ENCODE measurements at places on chromosomes 7 and 10.

DNA sequence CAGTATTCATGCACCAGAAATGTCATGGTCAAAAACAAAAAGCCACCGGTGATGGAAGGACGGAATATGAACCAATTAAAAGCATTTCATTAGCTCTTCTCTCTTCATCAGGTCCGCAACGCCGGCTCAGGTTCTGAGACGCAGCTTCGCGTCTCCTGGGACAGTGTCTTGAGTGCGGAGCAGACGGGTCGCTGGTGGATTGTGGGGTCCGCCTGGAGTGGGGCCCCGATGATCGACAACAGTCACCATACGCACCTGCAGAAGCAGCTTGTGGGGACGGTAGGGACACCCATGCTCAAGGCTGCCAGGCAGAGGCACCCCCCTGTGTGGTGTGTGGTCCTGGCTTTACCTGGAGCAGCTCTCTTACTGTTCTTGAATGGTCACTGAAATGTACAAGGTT, 13.4 kb downstream of the NOM1 start:
- DNase-seq: no peak

DNA sequence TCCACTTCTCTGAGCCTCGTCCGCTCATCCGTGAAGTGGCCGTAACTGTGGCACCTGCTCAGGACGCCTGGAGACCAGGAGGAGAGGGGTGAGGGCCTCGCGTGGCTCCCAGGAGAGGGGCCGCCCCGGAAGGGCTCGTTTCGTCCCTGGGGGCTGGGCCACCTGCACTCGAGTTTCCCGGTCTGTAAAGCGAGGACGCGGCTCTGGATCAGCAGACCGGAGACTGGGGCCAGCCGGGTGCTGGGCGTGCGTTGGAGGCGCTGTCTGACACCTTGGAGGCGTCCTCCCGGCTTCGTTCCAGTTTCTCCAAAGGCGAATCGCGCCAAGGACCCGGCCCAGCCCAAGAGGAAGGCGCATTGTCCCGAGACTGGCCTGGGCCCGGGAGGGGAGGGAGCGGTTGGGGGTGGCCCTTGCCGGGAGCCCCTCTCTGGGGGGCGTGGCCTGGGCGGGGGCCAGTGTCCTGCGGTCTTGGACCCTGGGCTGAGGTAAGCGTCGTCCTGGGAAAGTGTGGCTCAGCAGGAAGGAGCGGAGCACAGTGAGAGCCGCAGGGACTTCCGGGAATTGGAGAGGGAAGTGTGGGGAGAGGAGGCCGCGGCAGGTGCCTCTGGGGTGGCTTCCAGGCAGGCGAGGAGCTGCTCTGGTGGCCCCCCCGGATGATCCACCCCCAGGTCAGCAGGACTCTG, 89.6 kb downstream of the FOXL3 start:
- no peak for DNase-seq

DNA sequence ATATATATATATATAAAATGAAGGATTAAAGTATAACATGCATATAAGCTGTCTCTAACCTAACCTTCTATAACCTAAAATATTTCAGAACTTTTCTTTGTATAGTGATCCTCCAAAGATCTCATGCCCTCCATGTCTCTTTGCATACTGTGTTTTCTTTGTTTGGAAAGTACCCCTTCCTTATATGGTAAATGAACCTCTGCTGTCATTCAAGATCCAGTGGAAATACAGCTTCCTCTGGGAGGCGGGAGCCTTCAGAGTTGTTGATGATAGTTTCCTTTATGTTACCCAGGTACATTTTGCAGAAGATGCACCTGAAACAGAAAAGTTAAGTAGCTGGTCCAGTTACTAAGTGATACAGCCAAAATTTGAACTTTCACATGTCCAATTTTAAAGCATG, 233.3 kb upstream of the FOXP2 start:
- DNase-seq: no peak

DNA sequence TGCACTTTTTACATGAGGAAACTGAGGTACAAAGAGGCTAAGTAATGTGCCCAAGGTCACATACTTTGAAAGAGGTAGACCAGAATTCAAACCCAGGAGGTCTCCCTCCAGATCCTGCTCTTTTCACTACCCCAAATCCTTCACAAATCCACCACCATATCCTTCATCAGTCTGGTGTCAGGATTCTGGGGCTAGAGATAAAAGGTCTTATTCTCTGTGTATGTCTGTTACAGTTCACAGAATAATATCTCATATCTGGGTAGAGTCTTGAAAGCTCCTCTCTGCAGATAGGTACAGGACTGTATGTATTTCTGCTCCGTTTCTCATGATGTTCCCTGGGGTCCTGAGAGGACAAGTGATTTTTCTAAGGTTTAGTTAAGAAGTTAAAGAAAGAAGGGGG, 4.9 kb downstream of the PIK3CG start:
- DNase-seq: no peak

DNA sequence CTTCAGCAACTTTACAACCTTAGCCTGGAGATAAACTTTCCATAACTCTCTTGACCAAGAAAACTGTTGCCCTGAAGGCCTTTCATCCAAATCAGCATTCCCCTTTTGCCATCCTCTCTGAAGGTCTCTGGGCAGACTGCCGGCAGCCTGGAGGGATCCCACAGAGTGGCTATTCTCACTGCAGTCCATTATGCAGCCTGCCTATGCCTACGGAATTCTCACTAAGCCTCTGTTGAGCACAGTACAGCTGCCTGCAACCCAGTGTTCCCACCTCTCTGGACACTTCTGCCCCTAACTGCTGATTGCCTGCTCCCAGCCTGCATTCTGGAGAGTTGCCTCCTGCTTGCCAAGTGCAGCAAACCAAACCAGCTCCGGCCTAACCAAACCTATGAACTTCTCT, 548.9 kb upstream of the STEAP1 start:
- DNase-seq: no peak

DNA sequence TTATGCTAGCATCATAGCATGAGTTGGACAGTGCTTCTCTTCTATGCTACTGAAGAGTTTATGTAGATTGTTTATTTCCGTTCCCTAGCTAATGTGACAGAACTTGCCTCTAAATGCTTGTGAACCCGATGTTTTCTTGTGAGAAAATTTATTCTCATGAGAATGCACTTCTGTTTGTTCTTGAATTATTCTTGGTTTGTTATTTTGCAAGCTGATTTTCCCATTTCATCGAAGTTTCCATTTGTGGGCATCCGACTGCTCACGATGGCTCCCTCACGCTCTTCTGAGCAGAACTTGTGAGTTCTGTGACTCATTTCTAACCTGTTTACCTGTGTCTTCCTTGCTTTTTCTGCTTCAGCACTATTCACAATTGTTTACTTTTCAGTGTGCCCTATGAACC, 59.9 kb downstream of the WDFY4 start:
- DNase-seq: no peak

GRCh38 chr10:26408858-26409494, 29.2 kb upstream of the APBB1IP start:
- no peak for DNase-seq

GRCh38 chr7:94052398-94053180, 48.4 kb upstream of the BET1 start:
- DNase-seq: no peak

- no peak for DNase-seq
These were observed 103.0 kb downstream of the SORCS3 start for GRCh38 chr10:104744052-104744451.

DNA sequence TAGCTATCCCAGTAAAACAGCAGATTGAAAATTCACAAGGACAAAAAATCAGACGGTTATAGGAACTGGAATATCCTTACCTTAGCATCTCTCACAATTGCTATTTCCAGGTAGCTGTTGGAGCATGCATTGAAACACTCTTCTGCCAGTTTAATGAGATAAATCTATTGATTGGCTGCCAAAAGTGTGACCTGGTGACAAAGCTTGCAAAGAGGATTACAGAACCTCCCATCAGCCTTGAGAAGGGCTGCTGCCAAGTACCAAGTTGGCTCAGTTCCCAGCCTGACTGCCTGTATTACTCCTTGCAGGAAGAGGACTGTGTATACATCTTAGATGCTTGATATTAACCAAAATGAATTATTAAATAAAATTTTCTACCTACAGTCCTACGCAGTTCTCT, 5.1 kb downstream of the PRLHR start:
- DNase-seq: no peak

- DNase-seq: no peak
These were observed 108.6 kb downstream of the RAB11FIP2 start for GRCh38 chr10:117938104-117938503.

- no peak for DNase-seq
These were observed 5.0 kb upstream of the WBP1L start for GRCh38 chr10:102738692-102739121.

- DNase-seq: no peak
These were observed 473.3 kb downstream of the LRMDA start for GRCh38 chr10:75904499-75905283.

- no peak for DNase-seq
These were observed 350.2 kb downstream of the TYW1 start for GRCh38 chr7:67346876-67347275.

DNA sequence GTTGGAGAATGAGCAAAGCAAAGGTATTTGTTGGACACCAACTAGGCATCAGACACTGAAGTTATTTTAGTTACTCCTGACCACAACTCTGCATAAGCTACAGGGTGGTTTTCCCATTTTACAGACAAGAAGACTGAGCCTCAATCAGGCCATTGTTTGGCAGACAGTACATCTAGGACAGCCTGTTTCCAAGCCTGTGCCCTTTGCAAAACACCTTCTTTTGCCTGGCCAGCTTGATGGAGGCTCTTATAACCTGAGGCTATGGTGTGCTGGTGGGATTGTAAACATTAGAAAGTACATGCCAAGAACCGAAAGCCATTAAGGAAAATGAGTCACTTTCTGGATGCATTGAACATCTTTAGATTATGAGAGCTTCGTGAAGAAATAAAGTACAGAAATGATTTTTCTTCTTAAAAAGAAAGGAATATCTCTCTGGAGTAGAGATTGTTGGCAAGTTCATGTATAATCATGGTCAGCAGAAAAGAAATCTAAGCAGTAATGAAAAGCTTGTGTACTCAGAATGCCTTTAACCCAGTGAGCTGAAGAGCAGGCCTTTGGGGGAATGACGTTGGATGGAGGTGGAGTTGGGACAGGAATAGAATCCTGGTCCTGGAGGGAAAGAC, 140.6 kb downstream of the KIAA1217 start:
- no peak for DNase-seq

DNA sequence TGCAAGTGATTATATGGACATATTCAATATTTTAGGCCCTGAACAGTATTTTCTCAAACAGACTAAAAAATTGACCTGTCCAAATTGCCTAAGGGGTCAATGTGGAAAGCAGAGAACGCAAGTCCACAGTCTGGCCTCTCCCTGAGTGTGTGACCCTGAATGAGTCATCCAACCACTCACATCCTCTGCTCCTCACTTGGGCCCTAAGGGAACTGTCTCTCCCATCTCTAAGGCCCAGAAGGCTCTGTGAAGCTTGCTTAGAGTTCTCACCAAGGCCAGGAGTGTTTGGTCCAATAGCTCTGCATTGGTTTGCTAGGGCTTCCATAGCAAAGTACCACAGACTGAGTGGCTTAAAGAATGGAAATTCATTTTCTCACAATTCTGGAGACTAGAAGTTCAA, 155.1 kb downstream of the LSM5 start:
- no peak for DNase-seq

- DNase-seq: no peak
These were observed 205.8 kb upstream of the FRMD4A start for GRCh38 chr10:14536241-14537213.

DNA sequence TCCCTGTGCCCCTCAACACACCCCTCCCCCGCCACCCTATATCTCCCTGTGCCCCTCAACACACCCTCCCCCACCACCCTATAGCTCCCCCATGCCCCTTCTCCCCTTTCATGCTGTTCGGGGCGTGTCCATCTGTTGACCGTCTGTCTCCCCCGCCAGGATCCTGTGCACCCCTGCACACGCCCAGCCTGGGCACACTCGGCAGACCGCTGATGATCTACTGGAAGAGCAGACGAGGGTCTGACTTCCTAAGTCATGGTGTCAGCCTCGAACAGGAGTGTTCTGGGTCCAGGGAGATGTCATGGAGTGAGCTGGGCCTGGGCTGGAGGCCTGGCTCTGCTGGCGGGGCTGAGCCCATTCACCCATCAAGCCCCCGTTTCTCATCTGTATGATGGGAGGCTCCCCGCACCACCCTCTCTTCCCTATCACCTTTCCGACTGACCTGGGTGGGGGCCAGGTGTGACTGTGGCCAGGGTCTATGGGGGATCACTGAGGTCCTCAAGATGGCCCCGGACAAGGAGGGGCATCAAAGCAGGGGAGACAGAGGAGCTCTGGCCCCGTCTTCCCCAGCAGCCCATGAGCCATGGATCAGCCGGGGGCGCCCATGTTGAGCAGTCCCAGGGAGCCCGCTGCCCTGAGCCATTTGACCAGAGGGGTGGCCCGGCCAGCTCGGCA, 48.3 kb downstream of the PDGFA start:
- no peak for DNase-seq

DNA sequence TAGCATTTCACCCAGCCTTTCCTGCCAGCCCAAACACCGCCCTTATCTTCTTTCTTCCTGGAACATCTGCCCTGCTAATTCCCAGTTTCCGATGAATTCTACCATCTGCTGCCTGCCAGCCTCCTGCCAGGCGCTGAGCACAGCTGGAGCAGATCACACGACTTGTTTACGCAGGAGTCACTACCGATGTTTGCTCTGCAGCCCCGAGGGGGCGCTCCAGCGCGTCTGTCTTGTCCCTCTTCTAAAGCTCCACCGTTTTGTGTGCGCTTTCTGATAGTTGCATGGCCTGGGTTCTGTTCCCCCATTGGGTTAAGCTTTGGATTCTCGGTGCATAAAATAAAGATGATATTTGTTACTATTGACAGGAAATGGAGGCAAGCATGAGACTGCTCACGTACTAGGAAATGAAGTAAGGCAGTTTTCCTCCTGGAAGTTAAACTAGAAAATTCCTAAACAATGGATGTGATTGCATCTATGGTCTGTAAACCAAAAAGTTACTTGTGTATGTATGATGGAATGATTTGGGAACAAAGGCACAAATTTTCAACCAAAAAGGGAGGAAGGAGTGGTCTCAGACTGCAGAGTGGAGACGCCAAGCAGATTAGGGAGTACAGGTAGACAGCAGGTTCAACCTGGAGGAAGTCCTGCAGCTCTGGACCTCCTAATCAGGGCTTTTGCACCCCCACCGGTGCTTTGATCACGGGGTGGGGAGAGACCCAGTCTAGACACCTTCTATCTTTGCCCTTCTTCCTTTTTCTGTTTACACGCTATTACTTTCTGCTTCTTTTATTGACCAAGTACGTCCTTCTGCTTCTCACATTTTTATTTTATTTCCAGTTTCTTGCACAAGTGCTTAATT, 2.2 kb upstream of the RBM17 start:
- DNase-seq: peak; percentile 26

GRCh38 chr7:70681469-70682350, 450.2 kb upstream of the GALNT17 start:
- DNase-seq: no peak

- DNase-seq: no peak
These were observed 636.5 kb downstream of the GALNT17 start for GRCh38 chr7:71768450-71768849.

All from NK-92 treated with Interleukin-12 subunit alpha and Interleukin-12 subunit beta, amount 100 ng/mL, for 24 hours (cell line).